ENCODE measurements at places on chromosomes 2 and 18.

DNA sequence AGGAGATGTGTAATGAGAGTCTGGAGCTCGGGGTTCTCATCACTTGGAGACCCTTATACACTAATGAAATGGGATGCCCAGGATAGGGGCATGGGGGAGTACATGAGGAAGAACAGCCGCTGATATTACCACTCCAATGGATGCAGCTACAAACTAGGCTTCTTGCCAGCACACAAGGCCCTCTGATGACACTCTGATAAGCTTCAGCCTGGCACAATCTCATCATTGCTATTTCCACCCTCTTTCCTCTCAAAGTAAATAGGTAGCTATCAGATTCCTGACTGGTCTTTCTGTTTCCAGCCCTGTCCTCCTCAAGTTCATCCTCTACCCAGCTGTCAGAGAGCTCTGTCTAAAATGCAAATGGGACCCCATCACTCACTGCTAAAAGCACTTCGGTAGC, 103.0 kb downstream of the GPR39 start:
- DNase-seq, result no peak

DNA sequence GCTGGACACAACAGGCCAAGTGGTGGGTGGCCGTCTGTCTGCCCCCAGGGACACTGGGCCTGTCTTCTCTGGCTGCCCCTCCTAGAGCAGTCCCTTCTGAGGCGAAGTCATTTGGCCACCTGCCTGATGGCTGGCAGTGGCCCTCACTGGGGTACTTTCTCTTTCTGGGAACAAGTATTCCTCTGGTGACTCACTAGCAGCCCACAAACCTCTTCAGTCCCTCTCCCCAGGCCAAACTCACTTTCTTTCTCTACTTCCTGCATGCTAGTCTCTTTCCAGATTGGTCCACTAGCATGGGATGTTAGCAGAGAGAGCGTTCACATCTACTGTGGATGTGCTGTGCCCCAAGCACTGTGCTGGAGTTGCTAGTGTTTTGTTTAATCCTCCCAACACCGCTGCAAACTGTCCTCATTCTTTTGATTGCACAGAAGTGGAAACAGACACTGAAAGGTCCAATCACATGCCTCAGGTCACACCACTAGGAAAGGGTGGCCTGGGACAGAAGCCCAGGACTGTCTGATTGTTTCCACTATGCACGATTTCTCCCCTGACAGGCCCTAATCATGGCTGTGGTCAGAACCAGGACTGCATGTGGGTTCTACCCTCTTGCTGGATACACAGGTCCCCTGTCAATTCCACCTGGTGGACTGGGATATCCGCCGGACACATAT, 5.2 kb downstream of the DYSF start:
- DNase-seq, result no peak

- no peak for DNase-seq
Observed at GRCh38 chr2:42872721-42873120, 80.3 kb upstream of the HAAO start.

- DNase-seq, result no peak
Observed at GRCh38 chr2:118535171-118535817, 312.2 kb downstream of the EN1 start.

GRCh38 chr2:203790134-203790852, 77.3 kb upstream of the CTLA4 start:
- DNase-seq, result no peak

DNA sequence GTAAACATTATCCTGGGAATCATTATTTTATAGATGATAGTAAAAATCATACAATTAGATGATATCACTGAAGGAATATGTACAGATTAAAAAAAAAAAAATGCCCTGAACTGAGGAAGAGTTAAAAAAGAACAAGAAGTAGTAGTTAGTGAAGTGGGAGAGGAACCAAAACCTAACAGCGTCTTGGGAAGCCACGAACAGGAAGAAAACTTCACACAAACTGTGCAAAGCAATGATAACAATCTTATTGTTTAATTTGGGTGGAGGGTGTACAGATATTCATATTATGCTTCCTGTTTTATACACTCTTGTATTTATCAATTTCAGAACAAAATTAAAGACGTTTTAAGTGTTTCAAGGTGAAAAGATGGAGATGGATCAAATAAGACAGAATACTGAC, 3.5 kb downstream of the HEATR5B start:
- DNase-seq, result no peak

- no peak for DNase-seq
Observed at GRCh38 chr2:111618226-111618977, 265.6 kb downstream of the ANAPC1 start.

Measured in naive thymus-derived CD4-positive, alpha-beta T cell (primary cell).